Activated CD8-positive, alpha-beta memory T cell treated with anti-CD3 and anti-CD28 coated beads, Interleukin-2, amount 10 ng/mL, durations not matched to agents 7 days and 5 days (primary cell): ENCODE measurements at places on chromosomes 3 and 15. TPM values are rescaled to one million over a fixed set of nuclear protein-coding genes. Genes with fewer than 3 reads are reported as not detected.

Gene DNAH12
- total RNA-seq, result not detected

Gene TLR9
- total RNA-seq, result 0.64 TPM

Gene PPIP5K1
- total RNA-seq, result 33.5 TPM

Gene LRRIQ4
- total RNA-seq, result 0.23 TPM

Gene NOP10
- 166 TPM for total RNA-seq

- peaks cover 15% of the 10 kb centered on the region for H3K36me3 ChIP-seq
- no peak overlapping the region for H3K4me3 ChIP-seq
- H3K27me3 ChIP-seq, result no peaks in the 10 kb centered on the region
- no peak for DNase-seq
Observed at GRCh38 chr3:38468765-38469164, 15.1 kb downstream of the ACVR2B start.

- H3K4me3 ChIP-seq, result no peak overlapping the region
- no peaks in the 10 kb centered on the region for H3K4me1 ChIP-seq
- H3K27ac ChIP-seq, result no peak overlapping the region
- DNase-seq, result no peak
Observed at GRCh38 chr3:133966954-133967353, 62.8 kb downstream of the SLCO2A1 start.

DNA sequence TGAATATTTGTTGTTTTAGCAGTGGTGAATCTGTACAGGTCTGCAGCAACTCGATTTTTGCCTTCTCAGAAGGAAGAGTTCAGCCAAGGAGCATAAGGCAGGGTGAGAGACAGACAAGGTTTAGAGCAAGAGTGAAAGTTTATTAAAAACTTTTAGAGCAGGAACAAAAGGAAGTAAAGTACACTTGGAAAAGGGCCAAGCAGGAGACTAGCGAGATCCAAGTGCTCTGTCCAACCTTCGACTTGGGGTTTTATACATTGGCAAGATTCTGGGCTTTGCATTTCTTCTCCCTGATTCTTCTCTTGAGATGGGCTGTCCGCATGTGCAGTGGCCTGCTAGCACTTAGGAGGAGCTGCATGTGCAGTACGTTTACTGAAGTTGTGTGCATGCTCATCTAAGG is 46.7 kb upstream of the AADACL2 start:
- H3K4me1 ChIP-seq, result no peaks in the 10 kb centered on the region
- no peak for DNase-seq
- H3K27me3 ChIP-seq, result no peaks in the 10 kb centered on the region
- no peak overlapping the region for H3K27ac ChIP-seq

- no peaks in the 10 kb centered on the region for H3K4me1 ChIP-seq
- no peak overlapping the region for H3K4me3 ChIP-seq
- DNase-seq, result no peak
- no peaks in the 10 kb centered on the region for H3K36me3 ChIP-seq
Observed at GRCh38 chr3:66021731-66022131, 17.0 kb downstream of the MAGI1 start.

- H3K4me3 ChIP-seq, result peak overlapping the region; percentile 98
- H3K36me3 ChIP-seq, result peaks cover 20% of the 10 kb centered on the region
- peaks cover 51% of the 10 kb centered on the region for H3K4me1 ChIP-seq
Observed at GRCh38 chr15:68816158-68816557, 4.5 kb downstream of the ANP32A start.

DNA sequence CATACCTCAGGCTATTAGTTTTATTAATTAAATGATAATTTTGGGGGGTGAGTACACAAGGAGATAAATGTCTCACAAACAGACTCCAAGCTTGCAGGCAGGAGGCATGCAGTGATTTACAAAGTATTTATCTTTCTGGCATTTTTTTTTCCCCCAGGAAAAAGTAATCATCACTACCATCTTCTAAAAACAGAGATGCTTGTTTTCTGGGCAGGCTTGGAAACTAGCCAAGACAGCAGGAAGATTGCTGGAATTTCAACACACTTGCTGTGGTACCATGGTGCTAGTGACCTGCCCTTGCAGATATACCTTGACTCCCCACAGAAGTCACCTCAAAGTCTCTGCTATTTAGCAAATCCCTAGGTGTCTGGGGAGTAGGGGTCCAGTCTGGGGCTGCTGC is 732.8 kb upstream of the CFAP20DC start:
- H3K27me3 ChIP-seq, result peaks cover 19% of the 10 kb centered on the region
- H3K4me3 ChIP-seq, result no peak overlapping the region
- peaks cover 20% of the 10 kb centered on the region for H3K4me1 ChIP-seq
- no peak for DNase-seq

DNA sequence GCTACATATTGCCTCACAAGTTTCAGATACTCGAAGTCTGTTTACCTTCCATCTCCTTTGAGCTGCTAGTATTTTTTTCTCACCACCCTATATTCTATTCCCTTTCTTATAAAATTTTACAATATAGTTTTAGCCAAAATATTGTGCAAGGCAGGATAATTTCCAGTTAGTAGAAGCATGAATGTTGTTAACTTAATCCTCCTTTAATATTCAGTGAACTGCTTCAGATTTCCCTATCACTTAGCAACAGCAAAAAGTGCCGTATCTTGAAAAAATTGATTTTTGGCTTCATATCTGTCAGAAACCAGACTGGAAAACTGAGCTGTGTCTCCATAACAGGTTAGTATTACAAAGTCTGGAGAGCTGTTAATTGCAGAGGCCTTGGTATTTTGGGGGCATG is 24.0 kb downstream of the PLSCR4 start:
- DNase-seq, result no peak
- H3K4me1 ChIP-seq, result no peaks in the 10 kb centered on the region
- H3K27ac ChIP-seq, result no peak overlapping the region
- H3K27me3 ChIP-seq, result no peaks in the 10 kb centered on the region
- no peaks in the 10 kb centered on the region for H3K36me3 ChIP-seq

- no peaks in the 10 kb centered on the region for H3K36me3 ChIP-seq
- no peak for DNase-seq
- no peaks in the 10 kb centered on the region for H3K4me1 ChIP-seq
- H3K27ac ChIP-seq, result no peak overlapping the region
- no peaks in the 10 kb centered on the region for H3K27me3 ChIP-seq
Observed at GRCh38 chr3:164417955-164418354, 660.3 kb downstream of the SI start.

GRCh38 chr3:197394464-197395321 is 96.3 kb upstream of the DLG1 start:
- peaks cover 3% of the 10 kb centered on the region for H3K36me3 ChIP-seq
- peaks cover 36% of the 10 kb centered on the region for H3K4me1 ChIP-seq
- H3K4me3 ChIP-seq, result no peak overlapping the region
- H3K27ac ChIP-seq, result peak overlapping the region; percentile 71
- peaks cover 30% of the 10 kb centered on the region for H3K27me3 ChIP-seq

GRCh38 chr3:49842843-49843517 is 13.4 kb downstream of the TRAIP start:
- no peak overlapping the region for H3K27ac ChIP-seq
- no peak overlapping the region for H3K4me3 ChIP-seq
- H3K27me3 ChIP-seq, result no peaks in the 10 kb centered on the region
- peaks cover 1% of the 10 kb centered on the region for H3K4me1 ChIP-seq
- H3K36me3 ChIP-seq, result peaks cover 9% of the 10 kb centered on the region
- DNase-seq, result no peak
